ENCODE measurements at places on chromosomes 1 and 21.

GRCh38 chr1:216614011-216614934, 109.0 kb downstream of the ESRRG start:
- no peak for DNase-seq

- DNase-seq = no peak
These were observed 135.6 kb upstream of the KCNJ15 start for GRCh38 chr21:38120984-38121855.

DNA sequence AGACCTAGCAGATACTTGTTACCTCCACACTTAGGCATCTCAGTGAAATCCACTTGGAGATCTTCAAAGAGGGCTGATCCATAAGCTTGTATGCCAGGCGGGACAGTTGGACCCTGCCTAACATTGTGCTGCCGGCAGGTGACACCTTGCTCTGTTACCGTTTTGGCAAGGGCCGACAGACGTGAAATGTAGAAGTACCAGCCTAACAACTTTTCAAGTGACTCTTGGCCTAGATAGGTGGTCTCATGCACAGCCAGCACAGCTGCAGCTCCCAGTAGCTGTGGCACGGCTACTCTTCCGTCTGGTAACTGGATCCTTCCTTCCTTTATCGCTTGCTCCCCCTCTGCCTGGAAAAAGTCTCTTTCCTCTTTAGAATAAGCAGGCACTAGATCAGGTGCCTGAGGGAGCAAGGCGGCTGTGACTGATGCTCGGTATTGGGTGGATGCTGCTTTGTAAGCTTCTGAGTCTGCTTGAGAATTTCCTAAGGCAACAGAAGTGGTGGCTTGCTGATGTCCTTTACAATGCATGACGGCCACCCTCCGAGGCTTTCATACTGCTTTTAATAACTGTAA, 713.5 kb downstream of the AMY1C start:
- no peak for DNase-seq

GRCh38 chr1:51526248-51526647, 7.2 kb upstream of the EPS15 start:
- DNase-seq = no peak

DNA sequence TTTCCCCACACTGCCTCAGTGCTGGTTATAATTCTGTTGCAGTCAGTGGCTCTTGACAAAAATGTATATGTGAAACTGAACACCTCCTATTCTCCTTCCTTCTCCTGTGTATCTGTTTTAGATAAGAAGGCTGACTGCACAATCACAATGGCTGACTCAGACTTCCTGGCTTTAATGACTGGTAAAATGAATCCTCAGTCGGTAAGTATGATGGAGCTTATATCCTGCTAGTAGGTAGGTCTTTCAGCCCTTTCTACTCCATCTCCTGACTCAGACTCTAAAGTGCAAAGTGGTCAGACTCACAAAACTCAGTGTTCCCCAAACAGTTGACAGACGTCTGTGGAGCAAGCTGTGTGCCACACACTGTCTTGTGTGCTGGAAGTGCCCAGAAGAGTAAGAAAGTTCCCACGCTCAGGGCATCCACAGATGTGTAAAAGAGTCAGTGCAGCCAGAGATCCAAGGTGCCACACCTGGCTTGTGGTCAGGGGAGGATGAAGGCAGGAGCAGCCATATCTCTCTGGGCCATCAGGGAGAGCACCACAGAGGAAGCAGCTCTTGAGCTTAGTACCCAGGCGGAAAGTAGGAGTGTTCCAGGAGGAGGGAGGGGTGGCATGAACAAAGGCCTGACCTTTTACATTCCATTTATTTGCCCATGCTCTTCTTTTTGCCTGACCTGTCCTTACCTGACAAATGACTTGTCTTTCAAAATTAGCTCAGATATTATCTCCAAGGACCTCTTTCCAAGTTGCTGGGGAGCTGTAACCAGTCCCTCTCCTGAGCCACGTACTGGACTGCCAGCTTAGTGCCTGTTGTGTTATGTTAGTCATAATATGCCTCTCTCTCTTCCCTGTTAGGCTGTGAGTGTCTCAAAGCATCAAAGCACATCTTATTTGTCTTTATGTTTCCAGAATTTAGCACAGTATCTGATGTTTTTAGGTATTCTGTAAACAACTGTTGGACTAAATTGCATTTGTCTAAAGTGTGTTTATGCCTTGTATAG, 14.0 kb upstream of the PODN start:
- DNase-seq = no peak

- DNase-seq = no peak
These were observed 54.5 kb upstream of the SCCPDH start for GRCh38 chr1:246669659-246670058.

DNA sequence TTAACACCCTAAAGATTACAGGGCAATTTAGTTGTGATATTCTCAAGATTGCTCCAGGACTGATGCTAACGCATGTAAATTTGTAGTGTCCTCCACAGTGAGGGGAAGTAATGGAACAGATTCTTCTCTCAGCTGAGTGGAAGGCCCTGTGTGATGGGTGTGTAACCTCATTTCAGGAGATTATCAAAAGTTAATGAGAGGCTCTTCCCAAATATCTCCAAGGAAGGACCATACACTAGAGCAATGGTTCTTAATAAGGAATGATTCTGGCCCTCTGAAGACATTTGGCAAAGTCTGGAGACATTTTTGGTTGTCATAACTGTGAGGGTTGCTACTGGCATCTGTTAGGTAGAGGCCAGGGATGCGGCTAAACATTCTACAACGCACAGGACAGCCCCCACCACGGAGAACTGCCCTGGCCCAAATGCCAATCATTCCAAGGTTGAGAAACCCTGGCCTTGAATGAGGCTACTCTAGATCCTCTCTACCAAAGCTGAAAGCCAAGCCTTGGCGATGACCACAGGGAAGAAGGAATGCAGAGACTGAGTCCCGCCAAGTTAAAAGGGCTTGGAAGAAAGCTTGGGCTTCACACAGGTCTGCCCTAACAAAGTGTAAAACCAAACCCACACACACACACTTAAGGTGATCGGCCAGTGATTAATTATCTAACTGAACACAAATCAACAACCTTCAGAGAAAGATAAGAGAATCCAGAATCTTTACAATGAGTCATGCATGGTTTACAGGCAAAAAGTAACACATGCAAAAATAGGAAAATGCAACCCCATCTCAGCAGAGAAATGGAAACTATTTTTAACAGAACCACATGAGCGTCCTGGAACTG, 135.8 kb downstream of the SYF2 start:
- no peak for DNase-seq

DNA sequence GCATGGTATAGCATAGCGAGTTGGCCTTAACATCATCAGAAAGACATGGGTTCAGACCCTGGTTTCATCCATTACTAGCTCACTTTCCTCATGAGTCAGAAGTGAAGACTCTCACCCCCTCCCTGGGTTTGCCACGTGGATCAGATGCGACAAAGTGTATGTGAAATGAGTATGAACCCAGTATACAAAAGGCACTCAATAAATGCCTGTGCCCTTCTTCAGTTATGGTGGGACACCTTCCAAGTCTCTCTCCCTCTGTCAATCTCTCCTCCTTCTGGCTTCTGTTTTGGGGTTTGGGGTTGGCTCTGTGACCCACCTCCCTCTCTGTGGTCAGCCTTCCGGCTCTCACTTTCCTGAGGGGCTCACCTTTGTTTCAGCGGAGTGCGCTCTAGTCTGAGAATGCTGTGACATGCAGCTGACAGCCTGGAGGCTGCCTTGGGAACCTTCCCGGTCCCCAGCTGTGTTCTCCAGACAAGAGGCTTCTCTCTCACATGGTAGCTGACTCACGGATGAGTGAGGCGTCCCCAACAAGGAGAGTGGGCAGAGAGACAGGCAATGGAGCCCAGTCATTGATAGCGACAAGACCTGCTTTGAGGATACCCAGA, 155.0 kb upstream of the EDN2 start:
- DNase-seq = no peak
